ENCODE measurements at places on chromosomes 7 and 10.

- DNase-seq: no peak
Measured at GRCh38 chr10:74342991-74343390, 192.0 kb downstream of the ADK start.

GRCh38 chr10:72736176-72736827 is 44.4 kb downstream of the MCU start:
- DNase-seq: no peak

- no peak for DNase-seq
Measured at GRCh38 chr10:43891241-43891640, 242.6 kb upstream of the ZNF32 start.

DNA sequence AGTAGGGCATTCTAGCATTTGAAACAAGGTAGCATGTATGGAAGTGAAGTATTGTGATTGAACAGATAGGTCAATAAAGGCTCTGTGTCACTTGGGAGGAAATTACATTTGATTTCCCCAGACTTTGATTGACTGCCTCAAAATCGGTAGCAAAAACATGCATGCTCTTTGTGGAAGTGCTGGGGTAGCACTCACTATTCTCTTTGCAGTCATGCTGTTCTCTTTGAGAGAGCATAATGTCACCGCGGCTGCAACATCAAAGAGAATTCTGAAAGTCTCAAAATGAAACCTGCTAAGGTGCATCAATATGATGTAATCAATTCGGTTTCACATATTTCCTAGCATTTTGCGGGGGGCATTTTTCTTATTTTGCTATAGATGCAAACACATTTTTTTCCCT is 64.2 kb downstream of the ARMC3 start:
- no peak for DNase-seq

GRCh38 chr7:155337946-155338631 is 40.4 kb downstream of the INSIG1 start:
- DNase-seq: no peak

DNA sequence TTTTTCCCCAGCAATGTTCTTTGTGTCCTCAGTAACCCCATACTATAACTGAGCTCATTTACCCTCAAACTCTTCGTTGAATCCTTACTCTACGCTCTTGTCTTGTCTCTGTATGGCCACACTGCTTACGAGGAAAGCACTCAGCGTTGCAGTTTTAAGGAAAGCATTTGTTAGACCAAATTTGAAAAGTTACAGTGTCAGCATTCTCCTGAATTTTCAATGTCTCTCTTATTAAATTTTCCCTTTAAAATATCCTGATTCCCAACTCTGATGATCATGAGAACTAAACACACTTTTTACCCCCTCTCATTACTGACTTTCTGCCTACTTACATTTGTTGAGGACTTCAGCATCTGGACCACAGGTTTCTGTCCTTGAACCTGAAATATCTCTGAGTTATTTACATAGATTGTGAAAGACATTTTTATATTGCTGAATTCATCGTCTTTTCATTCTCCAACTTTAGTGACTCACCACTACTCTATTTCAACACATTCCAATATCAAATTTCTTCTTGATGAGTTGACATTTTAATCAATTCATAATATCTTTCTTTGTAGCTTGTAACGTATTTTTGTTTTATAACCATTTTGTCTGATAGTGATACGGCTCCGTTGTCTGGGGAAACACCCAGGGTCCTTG is 19.8 kb upstream of the VWDE start:
- no peak for DNase-seq

GRCh38 chr10:111473361-111473760 is 396.5 kb downstream of the ADRA2A start:
- no peak for DNase-seq

DNA sequence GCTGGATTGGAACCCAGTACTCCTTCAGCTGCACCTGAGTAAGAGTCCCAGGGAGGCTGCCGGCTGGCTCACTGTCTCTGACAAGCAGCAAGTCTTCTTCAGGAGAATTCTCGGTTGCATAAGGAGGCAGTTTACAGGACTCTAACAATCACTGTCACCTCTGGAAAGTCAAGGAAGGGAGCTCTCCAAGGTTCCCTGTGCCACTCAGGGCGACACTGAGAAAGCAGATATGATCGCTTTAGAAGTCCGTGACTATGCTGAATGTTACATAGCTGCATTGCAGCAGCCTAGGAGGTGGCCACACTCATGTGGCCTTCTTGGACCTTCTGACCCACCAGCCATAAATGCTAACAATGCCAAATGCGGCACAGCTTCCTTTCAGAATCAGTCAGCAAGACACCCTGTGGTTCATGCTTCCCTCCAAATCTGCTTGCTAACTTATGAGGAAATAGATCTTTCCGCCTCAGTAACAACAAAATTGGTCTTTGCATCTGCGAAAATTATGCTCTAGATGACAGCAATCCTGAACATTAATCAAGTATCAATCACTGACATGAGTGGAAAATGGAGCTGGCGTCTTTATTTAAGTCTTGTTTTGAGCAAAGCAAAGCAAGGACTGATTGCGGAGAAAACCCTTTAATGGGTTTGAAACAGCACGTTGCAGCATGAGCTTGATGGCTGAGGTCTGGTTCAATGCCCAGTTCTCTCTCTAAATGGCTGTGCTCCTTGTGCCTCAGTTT is 132.9 kb downstream of the ATXN7L1 start:
- no peak for DNase-seq

DNA sequence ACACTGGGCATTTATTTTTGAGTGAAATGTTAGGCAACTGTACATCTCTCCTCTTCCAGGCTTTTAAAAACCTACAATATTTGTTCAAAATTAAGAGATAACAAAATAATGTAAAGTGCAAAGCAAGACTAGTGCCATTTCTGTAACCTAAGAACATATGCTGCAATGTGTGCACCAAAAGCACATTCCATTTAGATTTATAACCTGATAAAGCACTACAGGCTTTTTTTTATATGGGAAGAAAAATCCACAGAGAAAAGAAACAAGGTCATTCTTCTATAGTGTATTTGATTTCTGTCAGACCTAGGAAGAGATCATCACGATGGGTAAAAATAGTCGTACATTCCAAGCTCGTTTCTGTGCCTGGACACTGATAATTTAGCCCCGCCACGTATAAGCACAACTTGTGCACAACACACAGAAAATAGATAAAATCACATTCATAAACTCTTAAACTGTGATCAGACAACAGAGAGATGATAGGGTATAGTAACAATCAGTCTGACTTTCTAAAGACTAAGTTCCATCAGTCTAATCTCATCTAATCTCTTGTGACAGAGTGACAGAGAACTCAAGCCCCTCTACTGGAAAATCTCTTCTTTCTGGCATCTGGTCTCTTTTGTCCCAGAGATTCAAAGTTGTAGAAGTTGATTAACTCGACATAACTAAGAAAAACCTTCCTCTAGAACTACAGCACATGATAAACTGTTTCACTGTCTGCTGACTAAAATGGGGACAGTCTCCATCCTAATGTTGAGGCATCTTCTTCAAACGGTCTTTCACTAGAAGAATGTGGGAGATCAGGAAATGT is 6.7 kb downstream of the LAMB1 start:
- no peak for DNase-seq

GRCh38 chr10:7895699-7896090 is 77.4 kb downstream of the TAF3 start:
- no peak for DNase-seq

DNA sequence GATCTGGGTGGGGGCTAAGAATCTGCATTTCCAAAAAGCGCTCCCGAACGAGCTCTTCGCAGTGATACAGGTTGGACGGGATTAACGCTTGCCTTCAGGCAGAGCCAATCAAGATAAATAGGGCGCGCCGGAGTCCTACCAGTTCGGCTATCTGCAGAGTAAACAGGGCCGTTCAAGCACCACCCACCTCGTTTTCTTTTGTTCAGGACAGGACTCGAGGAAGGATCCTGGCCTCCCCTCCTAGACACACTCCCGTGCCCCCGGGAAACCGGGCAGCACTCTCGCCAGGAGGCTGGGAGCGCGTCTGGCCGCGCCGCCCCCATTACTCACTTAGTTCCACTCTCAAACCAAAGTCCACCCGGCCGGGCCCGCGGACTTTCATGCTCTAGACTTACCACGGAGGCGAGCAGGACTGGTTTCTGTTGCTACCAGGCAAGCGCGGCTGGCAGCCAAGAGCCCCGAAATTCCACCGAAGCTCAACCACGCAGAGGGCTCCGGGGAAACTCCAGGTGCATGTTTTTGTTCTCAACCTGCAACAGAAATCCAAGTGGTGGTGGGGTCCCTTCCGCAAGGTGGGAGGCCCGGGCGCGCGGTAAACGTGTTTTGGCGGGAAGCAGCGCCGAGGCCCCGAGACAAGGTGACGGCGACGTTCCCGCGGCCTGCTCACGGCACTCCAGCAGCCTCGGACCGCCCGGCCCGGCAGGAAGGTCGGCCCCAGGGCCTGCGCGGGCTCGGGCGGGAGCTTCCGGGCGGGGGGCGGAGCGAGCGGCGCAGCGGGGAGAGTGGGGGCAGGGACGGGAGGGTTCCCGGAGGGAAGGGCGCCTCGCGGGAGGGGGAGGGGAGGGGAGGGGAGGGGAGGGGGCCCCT is 12.7 kb downstream of the HNRNPF start:
- DNase-seq: peak; percentile 88

DNA sequence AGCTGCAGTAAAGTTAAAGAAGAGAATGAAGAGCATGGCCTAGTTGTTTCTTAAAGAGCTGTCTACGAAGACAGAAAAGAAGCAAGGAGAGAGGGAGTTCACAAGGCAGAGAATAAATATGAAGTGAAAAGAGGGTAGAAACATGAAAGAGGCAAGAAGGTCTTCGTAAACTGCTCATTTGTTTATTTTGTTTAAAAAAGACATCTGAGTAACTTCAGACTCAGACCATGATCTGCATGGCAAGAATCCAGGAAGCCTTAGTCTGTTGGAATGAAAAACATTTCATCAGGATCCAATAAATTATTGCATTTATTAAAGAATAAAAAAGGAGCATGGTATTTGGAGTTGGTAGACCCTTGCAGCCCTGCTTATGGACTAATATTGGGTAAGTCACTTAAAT is 151.1 kb downstream of the SEM1 start:
- no peak for DNase-seq

DNA sequence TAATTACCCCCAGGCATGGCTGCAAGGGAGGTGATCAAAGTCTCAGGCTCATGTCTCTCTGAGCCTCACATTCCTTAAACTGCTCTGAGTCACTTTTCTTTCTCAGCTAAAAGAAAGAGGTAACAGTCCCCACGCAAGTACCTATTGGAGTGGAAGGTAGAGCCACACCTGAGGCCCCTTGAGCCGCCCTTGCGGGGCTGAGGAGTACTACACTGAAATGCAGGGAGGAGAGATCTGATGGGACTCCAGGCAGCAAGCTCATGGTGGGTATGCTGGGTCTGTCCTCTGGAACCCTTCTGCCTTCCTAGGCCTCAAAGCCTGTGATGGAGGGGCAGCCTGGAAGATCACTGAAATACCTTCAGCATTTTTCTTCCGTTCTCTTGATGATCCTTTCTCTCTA is 960.0 kb downstream of the DNAJB9 start:
- DNase-seq: no peak

DNA sequence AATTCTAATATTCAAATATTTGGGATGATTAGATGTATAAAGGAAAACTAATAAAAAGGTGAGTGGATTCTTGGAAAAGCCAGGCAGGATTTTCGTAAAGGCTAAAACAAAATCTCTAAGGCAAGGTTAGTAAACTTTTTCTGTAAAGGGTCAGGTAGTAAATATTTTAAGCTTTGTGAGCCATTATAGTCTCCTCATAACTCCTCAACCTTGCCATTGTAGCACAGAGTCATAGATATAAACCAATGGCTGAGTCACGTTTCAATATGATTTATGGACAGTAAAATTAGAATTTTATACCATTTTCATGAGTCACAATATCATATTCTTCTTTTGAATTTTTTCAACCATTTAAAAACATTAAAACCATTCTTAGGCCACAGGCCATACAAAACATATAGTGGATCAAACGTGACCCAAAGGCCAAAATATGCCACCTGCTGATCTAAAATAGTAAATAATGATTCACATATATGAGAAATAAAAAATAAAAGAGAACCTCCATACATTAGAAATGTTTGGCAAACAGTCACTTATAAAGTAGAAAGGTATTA is 651.8 kb upstream of the LRRTM3 start:
- DNase-seq: no peak

GRCh38 chr10:32273336-32273735 is 73.6 kb downstream of the EPC1 start:
- DNase-seq: no peak

GRCh38 chr7:158097453-158098124 is 490.0 kb downstream of the PTPRN2 start:
- no peak for DNase-seq

DNA sequence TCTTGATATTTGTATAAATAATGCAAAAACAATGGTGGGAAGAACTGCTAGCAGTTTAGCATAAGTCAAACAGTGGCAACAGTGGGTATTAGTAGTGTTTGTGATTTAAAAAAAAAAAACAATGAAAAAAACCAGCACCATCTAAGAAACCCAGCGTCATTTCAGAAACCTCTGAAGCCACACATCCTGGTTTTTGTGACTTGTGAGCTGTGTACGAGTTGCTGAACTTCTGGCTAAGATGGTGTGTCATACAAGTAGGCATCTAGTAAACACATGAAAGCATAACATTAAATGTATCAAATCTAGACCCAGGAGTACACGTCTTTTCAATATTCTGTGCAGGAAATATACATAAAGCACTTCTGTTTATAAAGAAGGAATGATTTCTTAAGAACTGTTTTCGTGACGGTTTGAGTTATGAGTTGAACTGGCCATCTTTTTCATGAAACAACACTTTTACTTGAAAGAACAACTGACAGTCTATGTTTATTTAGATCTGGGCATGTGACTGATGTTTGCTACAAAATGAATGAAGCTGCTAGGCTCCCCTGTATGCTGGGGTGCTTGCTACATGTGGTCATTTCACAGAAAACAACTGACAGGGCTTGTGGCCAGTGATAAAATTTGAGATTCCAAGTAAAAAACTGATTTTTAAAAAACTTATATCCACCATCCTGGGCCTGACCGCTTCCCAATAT is 143.5 kb downstream of the PIP4K2A start:
- no peak for DNase-seq

GRCh38 chr7:87463982-87464381 is 11.5 kb downstream of the ABCB4 start:
- DNase-seq: no peak

DNA sequence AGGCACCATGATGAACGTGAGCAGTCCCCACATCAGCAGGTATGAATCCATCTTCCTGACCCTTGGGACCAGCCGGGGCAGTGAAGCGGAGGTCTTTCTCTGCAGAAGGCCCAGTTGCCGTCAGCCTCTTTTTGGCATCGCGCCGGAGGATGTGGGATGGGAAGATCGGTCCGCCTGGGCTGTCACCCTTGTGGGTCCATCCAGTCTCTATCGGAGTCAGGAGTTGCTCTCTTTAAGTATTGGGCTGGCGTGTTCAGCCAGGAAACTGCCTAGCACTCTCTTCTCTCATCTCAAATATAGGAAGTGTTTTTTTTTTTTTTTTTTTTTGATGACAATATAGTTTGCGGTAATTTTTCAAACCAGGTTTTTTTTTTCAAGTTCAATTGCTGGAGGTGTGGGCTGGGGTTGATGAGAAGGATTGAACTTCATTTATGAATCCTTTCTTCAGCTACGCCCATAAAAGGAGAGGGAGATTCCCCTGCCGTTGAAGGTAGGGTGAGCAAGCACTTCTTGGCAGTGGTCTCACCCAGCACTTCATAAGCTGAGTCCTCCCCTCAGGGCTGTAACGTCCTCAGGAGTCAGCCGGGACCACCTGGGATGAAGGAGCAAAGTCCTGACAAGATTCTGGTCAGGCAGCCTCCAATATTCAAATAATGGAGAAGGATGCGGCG is at the start of gene IL2RA:
TSS of gene IL2RA (minus strand) at position 267 of the 671 bp plus-strand sequence. CDS start at position 51, 216 bp downstream.
- DNase-seq: peak; percentile 88

- no peak for DNase-seq
Measured at GRCh38 chr7:138768241-138768640, 29.6 kb upstream of the TMEM213 start.

Measured in natural killer cell treated with Interleukin-12 subunit alpha and Interleukin-12 subunit beta and Interleukin-15 and Interleukin-18, amount 100 ng/mL, for 72 hours (primary cell).